SK-N-SH (cell line): ENCODE measurements at places on chromosomes 4 and X.
A peak's percentile ranks its signal among the peaks of the same experiment; 100 is the strongest.

- no peak for DNase-seq
These were observed 36.2 kb downstream of the KDM5C start for GRCh38 chrX:53188763-53189162.

DNA sequence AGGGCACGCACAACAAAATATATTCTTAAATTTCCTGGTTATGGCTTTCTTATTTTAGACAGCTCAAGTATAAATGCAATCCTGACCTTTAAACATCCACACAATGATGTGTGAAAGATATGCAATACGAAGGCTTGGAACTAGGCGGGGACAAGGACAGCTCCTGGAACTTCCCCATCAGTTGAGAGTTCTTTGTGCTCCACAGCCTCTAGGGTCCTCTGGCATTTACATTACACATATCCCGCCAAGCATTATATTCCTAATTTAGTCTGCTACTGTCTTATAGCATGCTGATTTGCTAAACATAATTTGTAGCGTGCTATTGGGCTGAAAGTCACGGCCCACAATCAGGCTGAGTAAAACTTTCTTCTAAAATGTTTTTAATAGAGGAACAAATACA is 74.4 kb downstream of the FTHL17 start:
- no peak for DNase-seq

- no peak for DNase-seq
These were observed 73.9 kb downstream of the CXXC4 start for GRCh38 chr4:104420766-104421165.

GRCh38 chr4:112253382-112254000 is 21.9 kb downstream of the AP1AR start:
- DNase-seq: no peak

DNA sequence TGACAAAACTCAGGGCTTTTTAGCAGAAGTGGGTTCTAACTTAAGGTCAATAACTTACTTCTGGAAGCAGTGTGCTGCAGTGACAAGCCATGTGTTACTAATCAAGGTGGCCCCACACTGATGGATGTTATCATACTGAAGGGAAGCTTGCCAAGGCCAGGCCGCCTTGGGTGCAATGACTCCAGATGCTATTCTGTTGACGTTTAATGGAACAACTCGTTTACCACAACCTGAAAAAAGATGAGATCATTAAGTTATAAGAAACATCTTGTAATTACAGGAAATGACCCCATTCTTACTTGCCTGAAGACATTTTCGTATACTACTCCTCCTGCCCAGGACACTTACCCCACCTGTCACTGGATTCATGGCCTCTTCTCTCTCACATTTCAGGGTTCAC is 38.9 kb upstream of the TMPRSS11D start:
- peak; percentile 15 for DNase-seq

GRCh38 chr4:139857021-139857420 is 191.4 kb downstream of the MGST2 start:
- DNase-seq: peak; percentile 75

DNA sequence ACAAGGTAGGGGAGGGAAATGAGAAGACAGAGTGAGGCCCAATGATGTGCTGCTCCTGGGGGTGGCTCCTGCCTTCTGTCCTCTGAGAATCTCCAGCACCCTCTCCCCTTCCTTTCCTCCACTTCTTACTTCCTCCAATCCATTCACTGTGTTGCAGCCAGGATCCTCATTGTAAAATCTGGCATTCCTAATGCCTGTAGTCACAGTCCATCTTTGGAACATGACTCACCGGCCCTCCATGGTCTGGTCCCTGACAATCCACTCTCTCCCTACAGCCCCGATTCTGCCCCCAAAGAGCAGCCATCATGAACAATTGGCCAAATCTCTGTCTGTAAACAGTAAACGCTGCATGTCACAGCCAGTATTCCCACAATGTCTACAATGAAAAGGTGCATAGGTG is 72.9 kb downstream of the CLNK start:
- no peak for DNase-seq

DNA sequence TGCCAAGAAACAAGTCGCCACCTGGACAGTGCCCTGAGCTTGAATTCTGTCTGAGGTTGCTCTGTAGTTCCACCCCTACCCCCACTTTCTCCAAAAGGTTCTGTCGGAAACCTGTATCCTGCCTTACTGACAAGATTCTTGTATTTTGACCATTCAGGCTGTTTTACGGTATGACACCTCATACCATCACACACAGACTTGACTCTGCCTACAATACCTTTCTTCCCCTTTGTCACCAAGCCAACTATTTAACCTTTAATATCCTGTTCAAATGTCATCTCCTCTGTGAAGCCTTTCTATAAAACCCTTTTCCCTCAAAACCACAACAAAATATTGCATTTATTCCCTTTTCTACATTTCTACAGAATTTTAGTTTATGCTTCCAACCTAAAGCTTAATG is 161.9 kb downstream of the VSIG4 start:
- no peak for DNase-seq

DNA sequence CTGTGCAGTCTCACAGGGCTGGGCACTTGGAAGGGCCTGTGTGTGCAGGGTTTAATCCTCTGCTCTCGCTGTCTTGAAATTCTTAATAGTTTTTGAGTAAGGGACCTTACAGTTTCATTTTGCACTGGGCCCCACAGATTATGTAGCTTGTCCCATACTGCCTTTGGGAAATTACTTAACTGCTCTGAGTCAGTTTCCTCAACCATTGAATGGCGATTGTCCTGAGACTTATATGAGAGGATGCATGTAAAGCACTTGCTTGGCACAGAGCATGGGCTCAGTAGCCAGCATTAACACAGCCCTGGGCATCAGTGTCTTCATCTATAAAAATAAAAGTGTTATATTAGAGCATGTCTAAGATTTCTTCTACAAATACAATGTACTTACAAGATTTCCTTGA is 55.8 kb downstream of the CLCN5 start:
- no peak for DNase-seq

- DNase-seq: no peak
These were observed 69.6 kb downstream of the ENPP6 start for GRCh38 chr4:184147858-184148737.

GRCh38 chr4:112895811-112896608 is 153.4 kb upstream of the ANK2 start:
- no peak for DNase-seq

GRCh38 chr4:7721984-7722551 is 217.6 kb downstream of the AFAP1 start:
- no peak for DNase-seq

DNA sequence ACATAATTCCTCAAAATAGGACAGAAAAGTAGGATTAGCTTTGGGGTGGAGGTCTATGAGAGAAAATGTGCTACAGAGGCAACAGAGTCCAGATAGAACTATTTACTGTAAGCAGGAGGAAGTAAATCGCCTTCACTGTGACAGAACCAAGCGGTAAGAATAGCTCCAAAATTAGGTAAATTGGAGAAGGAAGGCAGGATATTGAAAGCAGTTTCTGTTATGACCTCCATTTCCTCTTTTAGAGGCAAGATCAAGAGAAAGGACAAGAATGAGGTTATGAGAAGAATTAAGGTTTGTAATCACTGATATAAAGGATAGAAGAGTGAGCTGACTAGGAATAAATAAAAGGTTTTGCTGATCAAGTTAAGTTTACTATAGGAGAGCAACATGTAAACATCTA is 44.1 kb upstream of the NEUROG2 start:
- no peak for DNase-seq

DNA sequence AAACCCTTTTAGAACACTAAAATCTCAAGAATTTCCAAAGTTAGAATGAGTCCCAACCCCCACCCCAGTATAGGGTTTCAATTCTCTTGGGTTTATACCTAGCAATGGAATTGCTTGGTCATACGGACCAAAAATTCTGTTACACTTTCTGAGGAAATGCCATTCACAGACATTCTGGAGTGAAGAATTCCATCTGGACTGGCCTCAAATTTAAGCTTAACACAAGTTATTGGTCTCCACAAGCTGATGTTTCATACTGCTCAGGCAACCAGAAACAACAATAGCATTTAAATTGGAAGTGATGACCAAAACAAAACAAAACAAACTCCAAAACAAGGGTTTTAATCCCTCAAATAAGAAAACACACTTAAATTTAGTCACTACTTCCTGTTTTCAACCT is 51.1 kb downstream of the GPC4 start:
- no peak for DNase-seq

GRCh38 chr4:36196145-36196913 is 48.0 kb downstream of the ARAP2 start:
- no peak for DNase-seq

DNA sequence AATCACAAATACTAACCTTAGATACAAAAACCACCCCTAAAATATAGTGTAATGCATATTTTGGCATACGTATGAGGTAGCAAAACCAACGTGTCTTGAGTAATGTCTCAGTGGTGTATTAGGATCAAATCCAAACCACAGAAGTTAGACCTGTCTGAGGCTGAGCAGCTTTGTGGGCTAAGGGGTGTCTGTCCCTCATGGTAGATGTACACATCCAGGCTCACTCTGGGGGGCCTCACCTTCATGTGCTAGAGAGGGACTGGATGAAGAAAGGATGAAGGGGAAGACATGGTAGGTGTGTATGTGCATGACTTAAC is 188.0 kb upstream of the TBC1D9 start:
- no peak for DNase-seq

- DNase-seq: no peak
These were observed 172.7 kb downstream of the MID1 start for GRCh38 chrX:10447564-10448214.

GRCh38 chr4:161320377-161320776 is 843.4 kb downstream of the FSTL5 start:
- peak; percentile 2 for DNase-seq

- DNase-seq: no peak
These were observed 23.2 kb downstream of the TNIP3 start for GRCh38 chr4:121140716-121141460.

- DNase-seq: no peak
These were observed 1002.5 kb upstream of the INTU start for GRCh38 chr4:126630230-126630629.

GRCh38 chr4:135508006-135508714 is 1306.6 kb upstream of the PABPC4L start:
- no peak for DNase-seq

GRCh38 chr4:170278460-170278859 is 188.7 kb upstream of the AADAT start:
- no peak for DNase-seq

DNA sequence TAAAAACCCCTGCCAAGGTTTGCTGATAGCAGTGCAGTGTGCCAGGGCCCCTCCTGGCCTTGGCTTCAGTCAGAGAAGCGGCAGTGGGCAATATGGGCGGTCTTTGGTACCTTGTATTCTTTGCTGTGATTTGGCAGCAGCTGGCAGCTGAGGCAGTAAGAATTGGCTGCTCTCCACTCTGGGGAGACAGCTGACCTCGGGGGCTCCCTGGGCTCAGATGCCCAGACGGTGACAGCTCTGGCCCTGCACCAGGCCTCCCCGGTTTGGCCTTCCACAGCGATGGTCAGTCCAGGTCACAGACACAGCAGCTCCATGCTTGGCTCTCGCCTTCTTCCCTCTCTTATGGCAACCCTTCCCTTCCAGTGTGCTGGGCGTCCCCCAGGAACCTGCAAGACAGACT is 330.9 kb downstream of the BCOR start:
- peak; percentile 44 for DNase-seq

DNA sequence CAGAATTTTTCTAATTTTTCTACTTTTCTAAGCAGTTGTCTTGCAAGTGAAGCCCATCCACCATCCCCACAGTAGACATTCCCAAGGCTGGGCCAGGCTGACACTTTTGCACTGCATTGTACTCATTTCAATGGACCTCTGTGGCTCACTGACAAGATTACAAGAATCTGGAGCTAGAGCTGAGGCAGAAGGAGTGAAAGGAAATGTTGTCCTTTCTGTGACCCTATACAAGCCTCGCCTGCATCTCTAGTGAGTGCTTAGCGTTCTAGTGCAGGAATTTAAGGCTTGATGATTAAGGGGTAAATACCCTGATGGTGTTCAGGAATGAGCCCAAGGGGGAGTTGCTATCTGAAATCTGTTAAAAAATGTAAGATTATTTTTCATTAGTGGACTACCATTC is 6.3 kb downstream of the MAGED1 start:
- DNase-seq: no peak

DNA sequence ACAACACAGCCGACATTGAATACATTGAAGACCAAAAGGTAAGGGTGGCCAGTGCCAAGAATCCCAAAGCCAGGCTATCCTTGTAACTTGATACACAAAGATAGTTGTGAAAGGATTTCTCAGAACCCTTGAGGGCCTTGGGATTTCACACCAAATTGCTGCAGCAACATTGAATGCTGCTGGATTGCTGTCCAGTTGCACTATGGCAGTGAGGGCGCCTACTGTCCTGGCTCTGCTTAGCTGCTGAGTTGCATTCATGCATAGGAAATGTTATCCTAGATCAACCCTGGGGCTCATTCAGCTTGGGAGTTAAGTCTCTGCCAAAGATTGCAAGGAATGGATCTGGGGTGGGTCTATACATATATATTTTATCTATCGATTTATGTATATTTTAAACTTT is 38.7 kb downstream of the LONRF3 start:
- no peak for DNase-seq

DNA sequence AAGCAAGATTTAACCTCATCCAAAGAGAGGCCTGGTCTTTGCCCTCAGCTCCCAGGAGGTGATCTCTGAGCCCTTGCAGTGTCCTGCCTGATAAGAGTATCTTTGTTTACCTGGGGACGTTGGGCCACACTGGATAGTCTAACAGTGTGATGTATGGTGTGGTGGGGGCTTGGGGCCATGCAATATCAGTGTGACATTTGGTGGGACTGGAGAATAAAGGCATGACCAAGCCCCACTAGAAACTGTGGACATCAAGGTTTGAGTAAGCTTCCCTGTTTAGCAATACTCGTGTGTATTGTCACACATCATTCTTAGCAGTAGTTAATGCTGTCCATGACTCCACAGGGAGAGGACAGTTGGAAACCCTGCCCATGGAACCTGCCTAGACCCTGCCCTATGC is 34.4 kb downstream of the BBS12 start:
- DNase-seq: no peak

- no peak for DNase-seq
These were observed 51.6 kb downstream of the CLCN4 start for GRCh38 chrX:10208281-10208856.

- no peak for DNase-seq
These were observed 95.9 kb downstream of the CFAP299 start for GRCh38 chr4:80431203-80431965.

- DNase-seq: no peak
These were observed 312.7 kb downstream of the SPRY1 start for GRCh38 chr4:123709336-123709735.

GRCh38 chrX:131917588-131917987 is 105.5 kb upstream of the STK26 start:
- no peak for DNase-seq

- DNase-seq: no peak
These were observed 505.3 kb upstream of the SLIT2 start for GRCh38 chr4:19746377-19746776.

GRCh38 chr4:7880683-7881082 is 59.0 kb downstream of the AFAP1 start:
- no peak for DNase-seq

- peak; percentile 56 for DNase-seq
These were observed 12.8 kb upstream of the ELOVL6 start for GRCh38 chr4:110211007-110211769.

- DNase-seq: no peak
These were observed 35.5 kb downstream of the PLAC1 start for GRCh38 chrX:134622813-134623185.
